ENCODE measurements at places on chromosomes 4 and X. TPM values are rescaled to one million over a fixed set of nuclear protein-coding genes. Genes with fewer than 3 reads are reported as not detected.

DNA sequence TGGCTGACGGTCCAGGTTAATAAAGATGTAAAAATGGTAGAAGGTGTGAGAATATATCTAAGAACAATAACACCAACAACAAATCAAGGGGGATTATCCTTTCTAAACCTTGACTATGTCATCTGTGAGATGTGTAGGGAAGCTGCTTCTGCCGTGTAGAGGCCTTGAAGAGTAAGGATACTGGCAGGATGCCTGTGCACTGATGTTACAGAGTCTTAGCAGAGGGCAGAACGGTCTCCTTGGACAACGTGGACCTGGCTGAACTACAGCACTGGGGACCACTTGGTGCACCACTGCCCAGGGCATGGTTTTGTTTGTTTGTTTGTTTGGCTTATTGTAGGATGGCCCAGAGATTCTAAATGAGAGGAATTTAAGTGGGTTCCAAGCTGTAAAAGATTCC, 33.5 kb downstream of the GPAT3 start:
- no peak for DNase-seq

DNA sequence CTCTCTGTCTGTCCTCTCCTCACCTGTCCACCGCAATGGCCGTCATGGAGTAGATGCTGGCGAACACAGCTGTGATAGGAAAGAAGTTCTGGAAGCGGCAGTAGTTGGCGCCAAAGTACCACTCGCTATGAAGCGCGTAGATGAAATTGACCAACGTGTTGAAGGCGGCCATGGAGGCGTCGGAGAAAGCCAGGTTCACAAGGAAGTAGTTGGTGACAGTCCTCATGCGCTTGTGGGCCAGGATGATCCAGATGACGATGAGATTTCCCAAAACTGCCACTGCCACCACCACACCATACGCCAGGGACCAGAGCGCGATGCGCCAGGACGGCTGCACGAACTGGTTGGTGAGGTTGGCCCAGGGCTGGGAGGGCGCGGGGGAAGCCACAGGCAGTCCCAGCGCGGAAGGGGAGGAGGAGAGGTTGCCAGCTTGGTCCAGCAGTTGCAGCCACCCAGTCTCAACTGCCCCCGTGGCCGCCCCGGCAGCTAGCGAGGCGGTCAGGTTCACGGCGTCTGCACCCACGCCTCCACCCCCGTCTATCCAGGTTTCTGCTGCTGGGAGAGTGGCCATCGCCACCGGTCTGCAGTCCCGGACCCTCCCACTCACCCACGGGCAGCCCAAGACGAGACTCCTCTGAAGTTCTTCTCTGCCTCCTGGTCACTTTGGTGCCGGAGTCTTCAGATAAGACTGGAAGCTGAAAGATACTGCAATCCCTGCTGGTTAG, 518 bp downstream of the TACR3 start:
- DNase-seq, result no peak

DNA sequence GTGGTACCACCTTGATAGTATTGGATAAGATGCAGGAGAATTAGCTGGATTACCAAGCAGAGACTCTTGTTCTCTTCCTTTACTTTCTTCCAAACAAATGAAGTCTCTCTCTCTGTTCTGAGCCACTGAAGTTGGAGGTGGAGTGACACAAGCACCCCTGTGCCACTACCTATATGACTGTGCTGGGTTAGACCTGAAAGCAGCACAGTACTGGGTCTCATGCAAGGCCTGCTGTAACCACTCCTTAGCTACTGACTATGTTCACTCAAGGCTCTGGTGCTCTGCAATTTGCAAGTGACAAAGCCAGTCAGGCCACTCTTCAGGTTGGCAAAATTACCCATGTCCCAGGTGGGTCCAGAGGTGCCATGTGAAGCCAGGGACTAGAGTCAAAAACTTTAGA, 389.6 kb upstream of the MAOA start:
- no peak for DNase-seq

The SYTL5 gene
- total RNA-seq, result not detected

GRCh38 chrX:47143894-47144625, 442 bp downstream of the NDUFB11 start:
- peak; percentile 55 for DNase-seq

DNA sequence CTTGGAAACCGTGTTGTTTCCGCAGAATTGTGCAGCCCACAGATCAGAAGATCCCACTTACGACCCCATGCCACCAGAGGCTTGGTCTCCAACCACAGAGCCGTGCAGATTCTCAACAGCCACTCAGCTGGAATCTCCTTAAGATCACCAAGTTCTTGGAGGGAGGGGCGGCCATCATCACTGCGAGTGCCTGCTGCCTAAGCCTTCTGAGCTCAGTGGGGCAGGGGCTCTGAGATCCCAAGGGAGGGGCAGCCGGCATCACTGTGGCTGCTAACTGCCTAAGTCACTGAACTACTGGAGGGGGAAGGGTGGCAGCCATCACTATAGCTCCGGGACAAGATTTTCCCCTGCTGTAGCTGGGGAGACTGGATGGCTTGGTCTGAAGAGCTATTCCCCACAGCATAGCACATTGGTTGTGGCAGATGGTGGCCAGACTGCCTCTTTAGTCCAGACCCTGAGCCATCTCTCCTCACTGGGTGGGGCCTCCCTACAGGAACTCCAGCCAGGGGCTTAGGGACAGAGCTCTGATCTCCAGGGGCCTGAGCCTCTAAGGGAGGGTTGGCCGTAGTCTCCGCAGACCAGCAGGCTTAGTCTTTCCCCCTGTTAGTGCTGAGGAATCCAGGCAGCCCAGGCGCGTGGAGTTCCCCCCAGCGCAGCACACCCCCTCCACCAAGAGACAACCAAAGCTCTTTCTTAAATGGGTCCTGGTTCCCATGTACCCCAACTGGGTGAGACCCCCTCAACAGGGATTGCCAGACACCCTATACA, 1483.9 kb downstream of the ADGRL3 start:
- no peak for DNase-seq

DNA sequence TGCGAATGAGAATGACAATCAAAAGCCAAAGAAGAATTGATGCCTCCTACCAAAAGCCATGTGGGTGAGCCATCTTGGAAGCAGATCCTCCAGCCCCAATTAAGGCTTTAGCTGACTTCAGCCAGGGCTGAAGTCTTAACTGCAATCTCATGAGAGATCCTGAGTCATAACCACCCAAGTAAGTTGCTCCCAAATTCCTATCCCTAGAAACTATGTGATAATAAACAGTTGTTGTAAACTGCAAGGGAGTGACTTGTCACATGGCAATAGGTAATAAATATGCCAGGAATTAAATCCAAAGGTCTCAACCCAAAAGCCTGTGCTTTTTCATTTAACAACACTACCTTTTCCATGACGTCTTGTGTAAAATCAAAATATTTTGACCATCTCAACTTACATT, 154.2 kb upstream of the TBL1X start:
- no peak for DNase-seq

- no peak for DNase-seq
Measured at GRCh38 chr4:8648816-8649630, 56.5 kb downstream of the CPZ start.

GRCh38 chr4:122588453-122589238, 32.2 kb downstream of the IL21 start:
- DNase-seq, result no peak

DNA sequence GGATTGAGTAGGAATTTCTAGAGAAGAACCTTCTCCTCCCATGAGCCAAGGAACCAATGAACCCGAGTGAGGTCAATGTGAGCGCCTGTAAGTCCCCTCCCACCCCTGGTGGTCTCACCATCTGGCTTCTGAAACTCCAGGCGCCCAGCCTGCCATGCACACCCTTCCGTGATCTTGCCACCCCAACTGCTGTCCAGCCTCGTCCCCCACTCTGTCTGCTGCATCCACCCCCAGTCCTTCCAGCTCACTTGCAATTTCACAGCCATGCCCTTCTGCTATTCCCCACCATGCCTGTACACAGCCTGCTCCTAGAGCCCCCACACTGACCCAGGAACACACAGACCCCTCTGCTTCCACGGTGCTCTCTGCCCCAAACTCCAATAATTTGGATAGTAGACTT, 323.7 kb downstream of the STK32B start:
- no peak for DNase-seq

DNA sequence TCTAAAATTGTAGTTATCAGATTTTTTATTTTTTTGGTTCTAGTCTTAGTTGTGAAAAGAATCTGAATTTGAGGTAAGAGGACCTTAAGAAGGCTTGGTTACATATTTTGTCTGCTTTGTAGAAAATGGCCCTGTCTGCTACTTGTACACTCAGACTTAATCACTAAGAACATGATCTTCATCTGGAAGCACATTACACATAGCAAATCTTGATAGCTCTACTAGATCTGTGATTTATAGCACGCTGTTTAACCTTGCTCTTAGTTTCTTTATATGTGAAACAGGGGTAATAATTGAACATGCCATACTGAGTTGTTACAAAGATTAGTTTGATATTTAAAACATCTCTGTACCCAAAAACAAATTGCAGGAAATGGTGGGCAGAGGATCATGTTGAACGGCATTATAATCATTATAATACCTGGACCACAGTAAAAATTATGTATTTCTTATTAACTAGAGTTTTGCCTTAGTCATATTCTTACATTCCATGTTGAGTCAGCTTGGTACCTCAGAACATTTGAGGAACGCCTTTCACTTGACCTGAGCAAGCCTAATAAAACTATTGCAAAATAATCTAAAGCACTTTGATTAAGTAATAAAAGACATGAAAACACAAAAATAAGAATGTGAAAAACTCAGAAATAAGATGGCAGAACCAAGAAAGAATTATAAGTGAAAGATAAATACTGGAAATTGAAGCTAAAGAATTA, 738.0 kb upstream of the AADAT start:
- DNase-seq, result no peak

The LRP2BP gene
- total RNA-seq, result 0.34 TPM

GRCh38 chrX:4588893-4589292, 875.4 kb upstream of the PRKX start:
- DNase-seq, result no peak

GRCh38 chr4:40672528-40673522, 43.2 kb upstream of the RBM47 start:
- peak; percentile 75 for DNase-seq

GRCh38 chrX:675955-676295, 45.3 kb downstream of the SHOX start:
- DNase-seq, result no peak

DNA sequence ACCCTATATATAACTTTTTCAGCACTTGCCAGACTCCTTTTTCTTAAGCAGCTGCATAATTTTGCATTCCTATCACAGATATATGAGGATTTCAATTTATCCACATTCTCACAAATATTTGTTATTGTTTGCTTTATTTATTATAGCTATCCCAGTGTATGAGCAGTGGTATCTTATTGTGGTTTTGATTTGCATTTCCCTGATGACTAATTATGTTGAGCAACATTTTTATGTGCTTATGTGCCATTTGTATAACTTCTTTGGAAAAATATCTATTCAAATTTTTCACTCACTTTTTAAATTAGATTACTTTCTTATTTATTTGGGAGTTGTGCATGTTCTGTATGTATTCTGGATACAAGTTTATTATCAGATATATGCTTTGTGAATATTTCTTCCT, 361.9 kb downstream of the KCTD8 start:
- DNase-seq, result no peak

DNA sequence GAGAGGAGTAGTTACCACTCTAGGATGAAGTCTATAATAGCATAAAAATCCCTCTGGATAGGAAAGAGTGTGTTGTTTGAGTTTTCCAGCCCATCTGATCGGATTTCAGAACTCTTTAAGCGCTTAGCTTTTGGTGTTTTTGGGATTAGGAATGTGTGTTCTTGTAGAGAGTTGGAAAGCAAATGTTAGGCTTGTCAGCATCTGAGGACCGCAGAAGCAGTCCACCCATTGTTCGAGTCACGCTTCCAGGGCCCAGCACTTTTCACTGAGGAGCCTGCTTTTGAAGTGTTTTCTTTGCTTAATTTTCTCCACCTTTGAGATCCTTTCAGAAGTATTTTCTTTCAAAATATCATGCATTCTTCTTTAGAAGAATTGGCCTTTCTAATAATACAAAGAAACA, 306.2 kb downstream of the TENM3 start:
- DNase-seq, result no peak

The ZNF157 gene
- total RNA-seq, result 0.17 TPM

- DNase-seq, result peak; percentile 38
Measured at GRCh38 chr4:7037425-7037824, 5.7 kb upstream of the TADA2B start.

The PITX2 gene
- not detected for total RNA-seq

- peak; percentile 84 for DNase-seq
Measured at GRCh38 chr4:2009651-2010233, 968 bp upstream of the NELFA start.

DNA sequence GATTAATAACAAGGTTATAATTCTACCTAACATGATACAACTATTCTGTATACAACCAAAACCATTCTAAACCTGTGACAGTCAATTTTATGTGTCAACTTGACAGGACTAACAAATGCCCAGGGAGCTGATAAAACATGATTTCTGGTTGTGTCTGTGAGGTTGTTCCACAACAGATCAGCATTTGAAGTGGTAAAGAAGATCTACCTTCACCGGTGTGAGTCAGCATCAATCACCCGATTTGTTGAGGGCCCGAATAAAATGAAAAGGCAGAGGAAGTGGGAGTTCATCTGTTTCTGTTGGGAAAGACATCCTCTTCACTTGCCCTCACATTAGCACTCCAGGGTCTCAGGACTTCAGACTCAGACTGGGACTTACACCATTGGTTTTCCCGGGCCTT, 187.9 kb downstream of the MAB21L2 start:
- no peak for DNase-seq

GRCh38 chr4:183691006-183691405, 31.9 kb downstream of the TRAPPC11 start:
- DNase-seq, result no peak

- no peak for DNase-seq
Measured at GRCh38 chrX:49992853-49993252, 70.5 kb downstream of the CLCN5 start.

DNA sequence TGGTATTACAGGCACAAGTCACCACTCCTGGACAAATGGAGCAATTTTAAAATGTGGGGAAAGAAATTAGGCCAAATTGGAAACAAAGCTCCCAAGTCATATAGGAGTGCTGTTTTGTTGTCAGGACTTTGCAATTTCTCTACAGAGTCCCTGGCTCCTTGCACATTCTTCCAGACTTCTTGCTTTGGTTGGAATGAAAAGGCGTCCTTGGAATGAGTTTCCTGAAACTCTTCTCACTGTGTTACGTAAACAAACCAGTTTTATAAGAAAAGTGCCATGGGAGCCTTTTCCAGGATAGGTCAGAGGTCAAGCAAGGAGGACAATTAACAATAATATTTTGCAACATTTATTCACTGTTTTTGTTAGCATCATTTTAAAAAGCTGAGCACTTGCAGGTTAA, 32.4 kb upstream of the KIT start:
- no peak for DNase-seq

DNA sequence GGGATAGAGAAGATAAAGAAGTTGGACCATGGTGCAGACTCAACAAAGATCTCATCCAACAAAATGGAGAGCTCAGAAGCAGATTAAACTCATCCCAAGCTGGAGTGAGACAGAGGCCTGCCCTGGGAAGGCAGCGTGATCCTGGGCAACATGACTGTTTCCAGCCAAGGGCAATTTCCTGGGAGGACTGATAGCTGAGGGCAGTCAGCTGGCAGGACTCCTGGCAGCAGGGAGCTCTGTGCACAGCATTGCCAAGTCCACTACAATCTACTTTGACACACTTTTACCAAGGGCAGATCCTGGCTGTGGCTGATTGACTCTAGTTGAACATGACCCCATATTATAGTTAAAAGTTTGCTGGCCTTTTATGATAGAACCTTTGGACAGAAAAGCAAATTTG, 357.3 kb upstream of the RASGEF1B start:
- no peak for DNase-seq
